NCI-H1092 (cell line): ENCODE measurements at places on chromosomes 1 and 21.

- no peak for DNase-seq
Measured at GRCh38 chr1:202631076-202631923, 79.0 kb downstream of the SYT2 start.

DNA sequence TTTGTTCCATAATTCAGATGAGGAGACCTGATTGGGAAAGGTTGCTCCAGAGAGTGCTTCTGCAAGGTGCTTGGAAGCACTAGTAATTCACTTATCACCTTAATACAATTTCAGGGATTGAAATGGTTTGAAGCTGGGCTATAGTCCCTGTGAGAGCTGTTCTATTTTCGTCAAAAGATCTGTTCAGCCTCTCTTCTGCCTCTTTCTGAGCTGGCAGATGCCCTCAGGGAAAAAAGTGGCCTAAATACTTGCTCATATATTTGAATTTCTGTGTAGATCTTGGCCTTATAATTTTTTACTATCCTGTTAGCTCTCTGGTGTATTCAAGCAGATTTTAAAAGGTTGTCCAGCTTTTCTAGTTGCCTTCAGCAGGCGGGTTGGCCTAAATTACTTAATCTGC lies 22.3 kb downstream of the C1orf146 start:
- DNase-seq = no peak

- DNase-seq = no peak
Measured at GRCh38 chr1:201728731-201729130, 100.2 kb upstream of the IPO9 start.

- DNase-seq = peak; percentile 38
Measured at GRCh38 chr1:108200687-108201051, 526 bp upstream of the SLC25A24 start.

GRCh38 chr1:75132812-75133619 lies 1.2 kb upstream of the LHX8 start:
- DNase-seq = no peak

DNA sequence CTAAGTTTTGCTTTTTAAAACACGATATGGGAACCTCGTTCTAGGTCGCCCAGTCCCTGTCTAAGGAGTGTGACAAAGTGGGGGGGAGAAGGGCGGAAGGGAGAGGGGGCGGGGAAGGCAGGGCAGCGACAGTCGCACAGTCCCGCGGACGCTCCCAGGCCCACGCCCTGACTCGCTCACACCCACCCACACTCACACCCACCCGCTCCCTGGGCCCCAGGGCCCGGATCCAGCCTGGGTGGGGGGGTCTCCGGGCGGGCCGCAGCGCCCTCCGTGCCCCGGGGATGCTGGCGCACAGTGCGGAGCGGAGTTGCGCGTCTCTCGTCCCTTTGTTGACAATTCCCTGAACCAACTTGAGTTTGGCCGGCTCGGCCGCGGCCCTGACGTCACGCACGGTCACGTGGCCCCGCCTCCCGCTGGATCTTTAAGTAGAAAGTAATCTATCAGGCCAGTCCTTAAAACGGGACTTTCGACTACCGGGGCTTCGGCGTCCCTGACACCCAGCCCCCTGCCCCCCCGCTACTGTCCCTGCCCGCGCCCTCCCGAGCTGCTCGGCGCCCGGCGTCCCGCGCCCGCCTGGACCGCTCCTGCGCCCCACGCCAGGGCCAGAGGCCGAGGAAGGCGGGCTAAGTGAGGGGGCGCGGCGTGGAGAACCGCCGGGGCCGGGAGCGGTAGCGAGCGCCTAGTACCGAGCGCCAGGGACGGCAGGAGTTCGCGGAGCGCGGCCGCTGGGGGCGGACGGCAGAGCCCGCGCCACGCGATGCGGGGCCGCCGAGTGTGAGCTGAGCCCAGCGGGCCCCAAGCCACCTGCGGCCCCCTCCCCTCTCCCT lies at the start of gene FOXD3:
Gene FOXD3 (plus strand): TSS at position 454 of the 830 bp plus-strand sequence. CDS start 492 bp downstream, outside the sequence.
- no peak for DNase-seq

GRCh38 chr1:157195521-157196244 lies 57.5 kb upstream of the ETV3 start:
- DNase-seq = no peak

DNA sequence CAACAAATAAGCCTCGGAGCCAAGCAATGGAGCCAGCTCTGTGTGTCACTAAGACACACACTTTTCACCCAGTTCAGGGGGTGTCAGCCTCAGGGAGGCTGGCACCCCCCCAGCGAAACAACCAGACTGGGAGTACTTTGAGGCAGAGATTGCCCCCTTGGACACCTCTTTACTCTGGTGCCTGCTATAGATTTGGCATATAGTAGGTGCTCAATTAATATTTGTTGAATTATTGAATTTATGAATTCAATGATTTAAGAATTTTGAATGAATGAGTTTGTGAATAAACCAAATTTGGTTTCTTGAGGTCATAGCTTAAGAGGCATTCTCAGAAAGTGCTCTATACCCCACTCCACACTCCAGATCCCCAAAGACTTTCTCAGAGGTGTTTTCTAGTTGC lies 70.3 kb downstream of the OLIG1 start:
- DNase-seq = no peak

DNA sequence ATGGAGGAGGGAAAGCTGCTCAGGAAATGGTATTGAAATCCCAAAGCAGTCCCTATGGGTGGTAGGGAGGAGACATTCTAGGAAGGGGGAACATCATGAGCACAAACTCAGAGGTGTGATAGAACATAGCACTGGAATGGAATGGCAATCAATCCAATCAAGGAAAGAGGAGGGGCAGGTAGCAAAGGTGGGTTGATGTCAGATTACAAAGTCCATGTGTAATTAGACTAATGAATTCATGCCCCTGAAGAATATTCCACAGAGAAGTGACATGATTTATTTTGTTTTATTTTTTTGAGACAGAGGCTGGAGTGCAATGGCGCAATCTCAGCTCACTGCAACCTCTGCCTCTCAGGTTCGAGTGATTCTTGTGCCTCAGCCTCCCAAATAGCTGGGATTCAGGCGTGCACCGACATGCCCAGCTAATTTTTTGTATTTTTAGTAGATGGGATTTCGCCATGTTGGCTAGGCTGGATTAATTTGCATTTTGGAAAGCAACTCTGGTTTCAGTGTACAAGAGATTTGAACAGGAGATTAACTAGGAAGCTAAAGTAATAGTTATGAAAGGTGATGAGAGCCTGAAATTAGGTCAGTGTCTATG lies 36.1 kb downstream of the DEGS1 start:
- DNase-seq = no peak

GRCh38 chr1:220281159-220281574 lies 8.9 kb upstream of the RAB3GAP2 start:
- DNase-seq = no peak

- no peak for DNase-seq
Measured at GRCh38 chr1:234868296-234869147, 258.5 kb upstream of the IRF2BP2 start.

- DNase-seq = no peak
Measured at GRCh38 chr1:164659621-164660411, 100.8 kb downstream of the PBX1 start.

DNA sequence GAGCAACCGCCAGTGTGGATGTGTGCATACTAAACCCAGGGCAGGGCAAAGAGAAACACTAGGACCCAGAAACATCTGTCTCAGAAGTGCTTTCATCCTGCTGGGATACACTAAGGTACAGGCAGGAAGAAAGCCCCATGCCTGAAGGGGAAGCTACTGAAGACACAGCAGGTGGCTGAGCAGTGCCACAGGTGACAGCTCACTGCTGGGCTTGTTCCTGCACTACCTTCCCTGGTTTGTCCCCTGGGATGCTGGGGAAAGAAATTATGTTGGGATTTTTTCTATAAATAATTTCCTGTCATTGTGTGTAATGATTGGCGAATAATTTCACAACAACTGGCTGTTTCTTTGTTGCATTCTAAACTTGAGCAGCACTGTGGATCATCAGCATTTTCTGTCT lies 245.3 kb upstream of the RAB4A start:
- DNase-seq = no peak

DNA sequence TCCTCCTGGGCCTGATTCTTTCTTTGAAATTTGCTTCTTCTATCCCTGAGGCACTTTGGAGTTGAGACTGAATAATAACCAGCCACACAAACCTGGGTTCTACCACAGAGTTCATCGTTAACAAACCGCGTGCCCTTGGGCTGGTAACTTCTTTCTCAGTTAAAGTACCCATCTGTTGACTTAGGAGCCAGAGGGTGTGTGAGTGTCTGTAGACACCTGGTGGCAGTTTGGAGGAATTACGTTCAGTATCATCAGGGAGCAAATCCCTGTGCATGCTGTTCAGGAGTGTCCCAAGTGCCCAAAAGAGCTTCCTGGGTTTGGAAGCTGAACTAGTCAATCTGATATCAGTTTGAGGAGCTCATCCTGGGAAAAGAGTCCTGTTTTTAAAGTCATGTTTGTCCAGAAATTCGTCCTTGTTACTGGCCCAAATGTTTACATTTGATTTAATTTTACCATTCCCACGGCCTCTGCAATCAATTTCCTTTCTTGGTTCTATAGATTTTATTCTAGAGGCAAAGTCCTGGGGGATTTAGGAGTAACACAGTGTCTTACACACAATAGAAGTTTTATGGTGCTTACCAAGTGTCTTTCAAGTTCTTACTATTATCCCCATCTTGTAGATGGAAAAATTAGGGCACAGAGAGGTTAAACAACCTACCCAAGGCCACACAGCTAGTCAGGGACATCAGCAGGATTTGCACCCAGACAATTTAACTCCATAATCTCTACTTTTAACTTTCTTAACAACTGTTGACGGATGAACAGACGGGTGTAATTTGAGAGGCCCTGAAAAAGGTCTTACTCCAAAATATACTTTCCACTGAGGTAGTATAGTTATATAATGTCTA lies 26.7 kb upstream of the RPTN start:
- no peak for DNase-seq

- DNase-seq = no peak
Measured at GRCh38 chr21:37450445-37450941, 83.9 kb downstream of the DYRK1A start.

GRCh38 chr1:174954671-174955669 lies 44.8 kb upstream of the CACYBP start:
- peak; percentile 85 for DNase-seq

DNA sequence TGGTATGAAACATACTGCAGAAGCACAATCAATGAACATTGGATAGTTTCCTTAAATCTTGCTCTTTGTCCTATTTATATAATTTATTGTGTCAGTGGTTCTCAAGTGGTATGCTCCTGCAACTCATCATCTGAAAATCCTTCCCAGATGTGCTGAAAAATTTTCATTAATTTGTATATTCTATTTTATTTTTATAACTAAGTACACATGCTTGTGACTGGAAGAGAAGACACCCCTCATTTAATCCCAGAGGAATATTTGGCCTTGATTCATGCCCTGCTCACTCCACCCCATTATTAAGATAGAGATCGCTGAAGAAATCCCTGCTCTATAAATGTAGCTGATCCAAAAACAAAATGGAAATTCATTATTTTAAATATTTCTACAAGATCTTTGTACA lies 870.5 kb upstream of the CXADR start:
- DNase-seq = no peak

GRCh38 chr1:234716908-234717375 lies 107.0 kb upstream of the IRF2BP2 start:
- peak; percentile 80 for DNase-seq

GRCh38 chr1:219988387-219988786 lies 57.9 kb downstream of the EPRS1 start:
- DNase-seq = no peak

GRCh38 chr1:20787840-20788795 lies 1.0 kb upstream of the HP1BP3 start:
- DNase-seq = peak; percentile 38

DNA sequence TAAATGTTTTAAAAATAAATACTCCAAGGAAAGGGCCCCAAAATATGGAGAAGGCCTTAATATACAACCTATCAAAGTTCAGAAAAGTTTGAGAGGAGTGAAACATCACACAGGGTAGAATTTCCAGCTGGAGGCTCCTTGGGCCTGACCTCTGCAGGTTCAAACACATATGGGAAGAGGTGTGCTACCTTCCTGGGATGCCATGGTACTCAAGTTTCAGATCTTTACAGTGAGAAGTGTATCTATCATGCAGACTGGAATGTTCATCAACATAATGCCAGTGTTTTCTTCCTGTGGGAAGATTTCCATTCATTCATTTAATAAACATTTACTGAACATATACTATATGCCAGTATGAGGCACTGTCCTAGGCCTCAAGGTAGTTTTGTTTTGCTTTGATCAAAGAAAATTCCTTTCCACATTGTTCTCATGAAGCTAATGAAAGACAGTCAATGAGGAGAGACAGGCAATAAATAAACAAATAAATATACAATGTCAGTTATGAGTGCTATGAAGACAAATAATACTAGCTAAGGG lies 14.6 kb upstream of the ADAR start:
- DNase-seq = no peak

- DNase-seq = no peak
Measured at GRCh38 chr1:2882966-2883696, 81.6 kb upstream of the TTC34 start.

DNA sequence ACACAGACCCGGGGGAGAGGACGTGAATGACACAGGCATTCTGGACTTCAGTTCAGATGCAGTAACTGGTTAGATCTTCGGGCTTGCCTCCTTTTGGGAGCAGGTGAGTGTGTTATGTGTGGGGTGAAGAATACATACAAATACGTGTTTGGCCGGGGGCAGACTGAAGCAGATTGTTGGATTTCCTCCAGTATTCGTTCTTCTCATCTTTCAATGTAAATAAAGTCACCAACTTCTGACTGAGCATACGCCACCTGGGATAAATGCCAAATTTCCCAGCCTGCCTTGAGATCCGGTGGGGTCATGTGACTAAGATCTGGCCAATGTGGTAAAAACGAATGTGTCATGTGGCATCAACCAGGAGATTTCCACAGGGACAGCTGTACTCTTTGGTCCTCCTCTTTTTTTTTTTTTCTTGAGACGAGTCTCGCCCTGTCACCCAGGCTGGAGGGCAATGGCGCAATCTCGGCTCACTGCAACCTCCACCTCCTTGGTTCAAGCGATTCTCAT lies 189.8 kb downstream of the RGS7 start:
- peak; percentile 39 for DNase-seq

DNA sequence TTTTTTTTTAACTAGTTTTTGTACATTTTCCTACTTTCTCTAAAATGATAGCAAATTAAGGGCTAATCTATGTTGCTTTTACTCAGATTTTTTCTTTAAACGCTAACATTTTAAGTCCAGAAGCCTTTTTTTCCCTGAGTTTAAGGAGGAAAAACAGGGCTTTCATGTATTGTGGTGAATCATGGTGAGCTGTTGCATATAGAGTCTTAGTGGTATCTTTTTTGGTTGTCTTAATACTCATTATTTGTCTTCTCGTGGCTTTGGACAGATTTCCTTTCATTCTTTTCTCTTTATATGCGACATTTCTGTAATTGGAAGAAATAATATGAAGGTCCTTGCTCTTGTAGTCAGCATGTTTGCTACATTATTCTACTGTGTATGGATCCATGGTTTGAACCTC lies 1015.6 kb downstream of the PLA2G4A start:
- no peak for DNase-seq

DNA sequence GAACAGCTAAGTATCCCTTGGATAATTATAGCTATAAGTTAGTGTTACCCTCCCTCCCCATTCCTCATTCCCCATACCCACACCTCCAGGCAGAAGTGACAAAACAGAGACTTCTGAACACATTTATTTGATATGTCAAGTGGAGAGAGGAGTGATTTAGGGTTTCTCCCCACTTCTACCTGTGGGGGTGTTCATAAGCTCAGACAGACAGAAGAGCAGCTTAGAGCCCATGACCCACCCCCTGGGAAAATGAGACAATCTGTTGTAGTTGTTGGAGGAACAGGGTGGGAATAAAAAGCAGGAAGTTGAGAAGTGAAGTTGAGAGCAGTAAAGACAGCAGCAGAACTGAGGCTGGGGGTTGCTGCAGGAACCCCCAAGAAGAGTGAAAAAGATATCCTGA lies 1.5 kb upstream of the LIX1L start:
- no peak for DNase-seq
